ENCODE measurements at places on chromosomes 13 and 19.
A peak's percentile ranks its signal among the peaks of the same experiment; 100 is the strongest.

GRCh38 chr13:101511161-101511560 lies 58.7 kb downstream of the ITGBL1 start:
- no peak for DNase-seq

DNA sequence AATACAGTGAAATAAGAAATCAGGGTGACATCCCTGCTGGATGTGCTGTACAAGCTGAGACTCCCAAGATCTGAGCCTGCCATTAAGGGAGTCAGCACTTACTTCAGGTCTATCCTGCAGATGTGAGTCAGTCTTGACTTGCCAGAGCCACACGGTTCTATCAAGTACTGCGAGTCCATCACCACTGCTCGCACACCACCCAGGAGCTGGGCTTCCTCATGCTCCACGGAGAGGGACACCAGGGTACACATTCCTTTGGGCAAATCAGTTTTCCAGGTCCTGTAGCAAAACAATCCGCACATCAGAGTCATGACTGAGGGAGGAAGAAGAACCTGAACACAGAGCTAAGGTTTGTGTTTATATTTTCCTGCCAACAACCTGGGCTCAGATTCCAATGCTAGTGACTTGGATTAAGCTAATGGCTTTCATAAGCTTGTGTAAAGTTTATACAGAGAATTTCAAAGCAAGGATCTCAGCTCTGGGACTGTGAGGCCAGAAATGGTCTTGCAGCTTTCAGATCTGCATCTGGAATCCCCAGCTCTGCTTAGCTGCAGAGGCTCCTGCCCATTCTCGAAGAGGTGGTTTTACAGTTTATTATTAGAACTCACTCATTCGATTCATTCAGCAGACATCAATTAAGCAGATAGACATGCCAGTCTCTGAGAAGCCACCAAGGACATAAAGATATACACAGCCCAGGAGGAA lies 90.6 kb downstream of the KL start:
- DNase-seq, result no peak

DNA sequence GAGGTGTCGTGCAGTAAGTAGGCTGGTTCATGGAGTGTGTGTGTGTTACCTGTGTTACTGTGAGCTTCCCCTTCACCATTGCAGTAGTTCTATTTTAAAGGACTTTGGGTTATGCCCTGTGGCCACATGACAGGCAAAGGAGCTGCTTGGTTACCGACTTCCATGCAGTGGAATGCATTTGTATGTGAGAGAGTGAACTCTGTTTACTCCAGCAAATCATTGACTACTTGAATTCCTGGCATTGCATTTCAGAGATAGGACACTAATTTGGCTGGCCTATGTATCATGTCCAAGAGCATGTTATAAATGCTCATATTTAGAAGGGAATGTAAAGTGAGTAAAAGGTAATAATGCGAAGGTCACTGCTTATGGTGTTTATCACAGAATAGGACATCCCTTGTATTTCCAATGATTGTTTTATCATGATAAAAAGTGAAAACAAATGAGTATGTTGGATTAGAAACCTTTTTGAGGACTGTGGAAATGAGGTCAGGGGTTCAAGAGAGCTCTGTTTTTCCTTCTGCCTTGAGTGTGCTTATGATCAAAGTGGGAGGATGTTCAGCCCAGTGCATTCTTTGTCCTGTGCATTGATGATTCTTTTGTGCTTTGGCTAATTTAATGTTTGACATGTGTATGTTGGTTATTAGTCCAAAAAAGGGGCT lies 156.5 kb downstream of the LMO7 start:
- no peak for DNase-seq

DNA sequence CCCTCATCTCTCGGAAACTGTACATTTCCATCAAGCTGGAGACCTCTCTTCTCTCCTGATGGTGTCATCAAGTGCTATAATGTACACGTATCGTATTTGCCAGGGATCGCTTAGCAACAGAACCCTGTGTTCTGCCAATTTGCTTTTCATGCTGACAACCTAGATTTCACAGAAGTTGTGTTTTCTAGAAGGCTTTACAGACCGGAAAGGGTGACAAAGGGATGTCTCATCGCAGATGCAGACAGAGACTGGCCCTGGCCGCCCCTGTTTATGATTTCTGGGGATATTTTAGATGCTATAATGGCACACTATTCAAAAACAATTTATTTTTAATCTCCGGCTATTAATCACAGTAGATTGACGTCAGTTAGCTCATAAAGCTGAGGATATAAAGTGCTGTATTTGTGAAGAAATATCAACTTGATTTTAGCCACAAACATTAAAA lies 291.4 kb downstream of the IRS2 start:
- DNase-seq, result no peak

- DNase-seq, result peak; percentile 2
Observed at GRCh38 chr13:102191951-102192502, 209.8 kb downstream of the FGF14 start.

DNA sequence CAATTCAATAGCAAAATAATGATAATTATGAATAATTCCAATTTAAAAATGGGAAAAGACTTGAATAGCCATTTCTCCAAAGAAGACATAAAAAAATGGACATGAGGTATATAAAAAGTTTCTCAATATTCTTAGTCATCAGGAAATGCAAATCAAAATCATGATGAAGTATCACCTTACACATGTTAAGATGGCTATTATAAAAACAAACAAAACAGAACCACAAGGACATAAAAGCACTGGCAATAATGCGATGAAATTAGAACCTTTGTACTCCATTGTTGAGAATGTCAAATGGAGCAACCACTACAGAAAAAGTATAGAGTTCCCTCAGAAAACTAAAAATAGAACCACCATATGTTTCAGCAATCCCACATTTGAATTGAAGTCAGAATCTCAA lies 1186.1 kb downstream of the SLITRK5 start:
- no peak for DNase-seq

DNA sequence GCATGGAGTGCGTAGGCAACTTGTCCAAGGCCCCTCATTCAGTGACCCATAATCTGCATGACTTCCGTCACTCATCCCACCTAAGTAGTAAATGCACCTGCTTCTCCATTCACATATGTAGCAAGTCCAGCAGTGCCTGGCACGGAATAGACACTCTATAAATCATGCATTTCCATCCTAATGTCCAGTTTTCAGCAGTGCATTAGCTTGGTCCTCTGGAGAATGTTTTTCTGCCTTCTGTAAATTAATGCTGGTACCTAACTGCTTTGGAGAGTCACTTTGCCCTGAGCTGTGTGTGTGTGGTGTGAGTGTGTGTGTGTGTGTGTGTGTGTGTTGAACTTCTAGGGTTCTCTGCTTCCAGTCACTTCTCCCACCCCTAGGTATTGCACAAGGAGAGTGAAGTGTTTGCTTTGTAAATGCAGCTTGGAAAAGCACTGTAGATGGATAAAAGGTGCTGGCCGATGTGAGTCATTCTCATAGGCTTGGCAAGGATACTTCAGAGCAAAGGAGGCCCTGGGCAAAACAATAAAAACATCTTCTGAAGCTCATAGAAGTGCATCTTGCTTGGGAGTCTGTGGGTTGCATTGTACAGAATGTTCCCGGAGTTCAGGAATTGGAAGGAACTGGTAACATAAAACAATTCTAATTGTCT lies 181.8 kb downstream of the KATNAL1 start:
- DNase-seq, result no peak

GRCh38 chr13:102944821-102945220 lies 99.0 kb downstream of the ERCC5 start:
- DNase-seq, result no peak

GRCh38 chr19:54477650-54478049 lies 4.6 kb upstream of the CDC42EP5 start:
- DNase-seq, result no peak

- no peak for DNase-seq
Observed at GRCh38 chr13:79459906-79460305, 21.0 kb upstream of the NDFIP2 start.

- no peak for DNase-seq
Observed at GRCh38 chr19:48887861-48888612, 10.5 kb downstream of the TULP2 start.

GRCh38 chr19:4456843-4457653 lies 546 bp downstream of the UBXN6 start:
- peak; percentile 82 for DNase-seq

DNA sequence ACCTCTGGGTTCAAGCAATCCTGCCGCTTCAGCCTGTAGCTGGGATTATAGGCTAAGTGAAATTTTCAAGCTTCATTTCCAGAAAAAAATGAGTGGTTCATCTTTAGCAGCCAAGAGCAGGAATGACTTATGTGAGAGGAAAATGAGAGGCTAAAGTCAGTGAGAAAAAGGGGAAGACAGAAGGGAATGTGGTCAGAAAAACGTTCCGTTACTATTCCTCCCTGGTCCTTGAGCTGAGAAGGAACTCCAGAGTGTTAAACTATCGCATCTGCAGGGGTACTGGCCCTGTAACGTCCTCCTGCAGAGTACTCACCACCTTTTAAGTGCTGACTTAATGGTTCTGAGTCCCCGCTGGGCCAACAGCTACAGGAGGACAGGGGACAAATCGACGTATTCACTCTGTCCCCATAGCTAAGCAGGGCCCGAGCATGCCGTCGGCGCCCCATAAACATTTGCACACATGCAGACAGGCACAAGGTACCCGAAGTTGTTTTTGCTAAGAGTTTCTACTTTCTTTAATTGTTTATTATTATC lies 88.1 kb downstream of the FLT1 start:
- DNase-seq, result no peak

DNA sequence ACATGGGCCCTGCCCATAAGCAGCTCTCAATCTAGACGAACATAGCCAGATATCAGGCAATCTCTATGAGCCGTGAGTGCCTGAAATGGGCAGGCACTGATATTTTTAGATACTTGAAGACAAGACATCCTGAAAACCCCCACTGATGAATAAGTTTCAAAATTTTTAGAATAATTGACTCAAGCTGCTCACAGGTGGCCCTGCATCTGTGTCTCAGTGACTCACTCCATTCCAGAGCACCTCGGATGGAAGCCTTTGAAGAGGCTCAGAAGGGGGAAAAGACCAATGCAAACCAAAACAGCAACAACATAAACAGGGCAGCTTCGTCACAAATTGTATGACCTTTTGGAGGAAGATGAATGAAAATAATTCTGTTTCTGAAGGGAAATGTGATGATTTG lies 42.8 kb upstream of the SLC46A3 start:
- no peak for DNase-seq

DNA sequence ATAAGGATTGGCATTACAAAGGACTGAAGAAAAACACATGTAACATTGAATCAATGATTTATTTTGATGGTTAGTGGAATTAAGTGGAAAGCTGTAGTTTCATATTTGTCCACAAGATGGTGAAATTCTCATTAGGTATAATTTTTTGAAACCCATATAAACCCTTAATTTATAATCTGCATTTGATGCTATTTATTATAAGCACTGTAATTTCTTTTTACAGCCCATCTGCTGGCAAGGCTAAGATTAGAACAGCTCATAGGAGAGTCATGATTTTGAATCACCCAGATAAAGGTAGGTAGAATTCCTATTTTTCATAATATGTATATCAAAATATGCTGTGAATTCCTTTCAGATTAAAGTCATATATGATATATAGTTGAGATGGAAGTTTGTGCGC lies 62.2 kb downstream of the DNAJC15 start:
- no peak for DNase-seq

DNA sequence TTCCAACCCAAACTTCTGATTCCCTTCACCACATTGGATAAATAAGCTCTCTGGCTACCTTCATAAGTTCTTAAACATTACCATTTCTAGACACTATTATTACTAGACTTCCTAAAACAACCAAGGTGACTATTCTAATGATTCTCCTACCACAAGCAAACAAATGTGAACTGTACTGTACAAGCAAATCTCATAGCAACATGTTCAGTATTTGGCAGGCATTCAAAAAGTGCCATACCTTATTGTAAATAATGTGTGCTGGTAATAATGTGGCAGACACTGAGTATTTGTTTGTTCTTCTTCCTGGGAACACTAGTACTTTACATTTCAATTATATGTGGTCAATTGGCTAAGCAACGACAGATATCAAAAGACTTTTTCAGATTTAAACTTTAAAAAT lies 986.0 kb upstream of the SPRY2 start:
- no peak for DNase-seq

DNA sequence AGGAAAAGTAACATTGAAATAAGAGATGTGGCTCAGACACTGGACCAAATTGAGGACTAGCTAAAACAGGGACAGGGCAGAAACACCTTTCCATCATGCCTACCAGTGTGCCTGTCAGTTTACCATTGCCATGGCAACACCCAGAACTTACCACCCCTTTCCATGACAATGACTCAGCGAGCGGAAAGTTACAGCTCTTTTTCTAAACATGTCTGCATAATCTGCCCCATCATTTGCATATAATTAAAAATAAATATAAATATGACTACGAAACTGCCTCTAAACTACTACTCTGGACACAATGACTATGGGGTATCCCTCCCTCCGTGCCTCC lies 96.0 kb downstream of the UBL3 start:
- peak; percentile 11 for DNase-seq

DNA sequence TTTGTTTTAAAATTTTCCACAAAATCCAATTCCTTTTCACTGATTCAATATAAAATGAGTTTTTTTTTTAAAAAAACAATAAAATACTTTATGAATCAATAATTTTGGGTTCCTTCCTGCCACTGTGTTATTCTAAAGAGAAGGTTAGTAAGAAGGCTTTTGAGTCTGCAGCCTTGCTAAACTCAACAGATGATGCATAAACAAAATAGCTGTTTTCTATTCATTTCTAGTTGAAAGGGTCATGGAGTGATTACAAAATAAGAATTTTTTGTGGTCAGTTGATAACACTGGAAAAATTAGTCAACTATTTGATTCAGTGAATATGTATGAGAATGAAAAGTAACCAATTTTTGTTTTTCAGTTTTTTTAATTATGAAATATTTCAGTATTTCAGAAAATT lies 169.9 kb downstream of the VWA8 start:
- DNase-seq, result no peak

DNA sequence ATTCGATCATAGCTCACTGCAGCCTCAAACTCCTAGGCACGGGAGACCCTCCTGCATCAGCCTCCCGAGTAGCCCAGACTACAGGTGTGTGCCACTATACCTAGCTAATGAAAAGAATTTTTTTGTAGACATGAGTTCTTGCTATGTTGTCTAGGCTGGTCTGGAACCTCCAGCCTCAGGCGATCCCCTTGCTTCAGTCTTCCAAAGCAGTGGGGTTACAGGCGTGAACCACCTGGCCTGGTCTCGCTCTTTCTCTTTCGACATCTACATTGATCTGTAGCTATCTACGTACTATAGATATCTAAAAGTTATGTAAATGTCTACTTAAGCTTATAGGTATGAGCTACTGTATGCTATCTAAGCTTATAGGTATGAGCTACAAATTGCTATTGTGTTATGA lies 32.4 kb downstream of the NUMBL start:
- no peak for DNase-seq

- DNase-seq, result no peak
Observed at GRCh38 chr19:33393286-33394005, 19.9 kb downstream of the CEBPG start.

GRCh38 chr19:34274284-34274826 lies 20.0 kb downstream of the GARRE1 start:
- no peak for DNase-seq

GRCh38 chr13:78604782-78605611 lies 1.6 kb upstream of the POU4F1 start:
- peak; percentile 31 for DNase-seq

DNA sequence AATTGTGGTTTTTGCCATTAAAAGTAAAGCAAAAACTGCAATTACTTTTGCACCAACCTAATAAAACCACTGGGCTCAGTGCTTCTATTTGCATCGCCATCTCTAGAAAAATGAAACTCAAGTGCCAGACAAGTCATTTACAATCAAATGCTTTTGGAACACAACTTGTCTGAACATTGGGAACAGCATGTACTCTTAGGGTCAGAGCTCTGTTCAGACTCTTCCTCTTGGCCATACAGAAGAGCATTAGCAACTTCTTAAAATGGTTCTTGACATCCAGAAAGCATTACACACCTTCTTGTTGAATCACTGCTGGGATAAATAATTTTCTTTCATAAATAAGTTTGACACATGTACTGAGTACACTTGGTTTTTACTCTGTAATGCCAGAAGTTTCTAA lies 272.5 kb downstream of the DCLK1 start:
- DNase-seq, result no peak
